Naive B cell (primary cell): ENCODE measurements at places on chromosomes 5 and 9. TPM values are rescaled to one million over a fixed set of nuclear protein-coding genes. Genes with fewer than 3 reads are reported as not detected.

GRCh38 chr9:20351715-20352114, 270.6 kb downstream of the MLLT3 start:
- no peak for DNase-seq

DNA sequence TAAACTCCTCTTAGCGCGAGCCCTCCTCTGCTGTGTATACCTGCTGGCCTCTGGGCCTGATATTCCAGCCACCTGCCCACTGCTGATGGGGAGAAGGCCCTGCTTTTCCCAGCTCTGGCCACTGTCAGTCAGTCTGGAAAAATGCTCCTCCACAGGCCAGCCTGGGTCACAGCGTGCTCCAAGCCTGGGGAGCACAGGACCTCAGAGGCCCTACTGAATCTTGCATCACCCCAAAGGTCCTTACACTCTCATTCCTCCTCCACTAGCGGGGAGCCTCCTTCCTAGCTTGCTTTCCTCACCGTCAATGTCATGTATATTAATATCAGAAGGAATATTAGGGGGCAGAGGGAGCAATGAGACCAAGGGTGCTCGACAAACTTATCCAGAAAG, 73.7 kb downstream of the SHB start:
- no peak for DNase-seq

DNA sequence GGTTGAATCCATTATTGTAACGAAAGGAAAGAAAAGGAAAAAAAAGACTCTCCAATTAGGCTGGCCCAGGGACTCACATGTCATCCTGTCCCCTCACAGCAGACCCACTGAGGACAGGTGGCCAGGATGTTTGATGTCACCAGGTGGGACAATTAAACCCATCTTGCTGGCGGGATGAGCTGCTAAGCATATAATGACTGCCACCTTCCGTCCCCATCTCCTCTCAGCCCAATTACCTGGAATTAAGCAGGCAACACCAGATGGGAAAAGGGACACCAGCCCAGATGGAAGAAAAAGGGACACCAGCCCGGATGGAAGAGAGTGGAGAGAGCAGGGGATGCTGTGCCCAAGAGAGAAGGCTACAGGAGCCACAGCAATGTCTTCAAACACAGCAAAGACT, 116.6 kb upstream of the SARDH start:
- DNase-seq: no peak

GRCh38 chr5:138372225-138372624, 19.7 kb downstream of the KDM3B start:
- no peak for DNase-seq

GRCh38 chr5:153659039-153659736, 168.7 kb downstream of the GRIA1 start:
- DNase-seq: no peak

GRCh38 chr9:127034691-127035090, 87.7 kb downstream of the ANGPTL2 start:
- no peak for DNase-seq

GRCh38 chr9:130448035-130448624, 3.4 kb downstream of the ASS1 start:
- no peak for DNase-seq

- no peak for DNase-seq
Measured at GRCh38 chr9:127455324-127455992, 4.1 kb downstream of the LRSAM1 start.

DNA sequence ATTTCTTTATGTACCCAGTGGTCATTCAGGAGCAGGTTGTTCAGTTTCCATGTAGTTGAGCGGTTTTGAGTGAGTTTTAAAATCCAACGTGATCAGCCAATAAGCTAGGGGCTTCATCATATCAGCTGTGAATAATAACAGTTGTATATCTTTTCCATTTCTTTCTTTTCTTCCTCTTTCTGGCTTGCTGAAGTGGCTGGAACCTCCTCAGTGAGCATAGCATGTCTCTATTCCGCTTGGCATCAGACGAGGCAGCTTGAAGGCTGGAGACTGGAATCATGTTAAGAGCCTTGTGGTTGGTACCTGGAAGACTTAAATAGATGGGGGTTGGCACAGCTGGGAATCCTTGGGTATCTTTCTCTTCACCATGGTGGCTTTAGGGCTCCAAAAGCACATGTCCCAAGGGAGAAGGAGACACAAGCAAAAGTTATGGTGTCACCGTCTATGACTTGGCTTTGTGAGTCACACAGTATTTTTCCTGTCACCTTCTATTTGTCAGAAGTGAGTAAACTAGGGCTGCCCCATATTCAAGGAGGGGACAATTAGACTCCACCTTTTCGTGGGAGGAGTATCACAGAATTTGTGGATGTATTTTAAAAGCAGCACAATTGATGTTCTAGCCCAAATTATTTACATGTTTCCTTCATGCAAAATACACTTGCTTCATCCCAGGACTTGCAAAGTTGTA, 38.0 kb upstream of the RETREG1 start:
- DNase-seq: no peak

GRCh38 chr5:91245871-91246270, 137.2 kb downstream of the ARRDC3 start:
- no peak for DNase-seq

GRCh38 chr5:171299228-171299627, 9.8 kb upstream of the TLX3 start:
- no peak for DNase-seq

DNA sequence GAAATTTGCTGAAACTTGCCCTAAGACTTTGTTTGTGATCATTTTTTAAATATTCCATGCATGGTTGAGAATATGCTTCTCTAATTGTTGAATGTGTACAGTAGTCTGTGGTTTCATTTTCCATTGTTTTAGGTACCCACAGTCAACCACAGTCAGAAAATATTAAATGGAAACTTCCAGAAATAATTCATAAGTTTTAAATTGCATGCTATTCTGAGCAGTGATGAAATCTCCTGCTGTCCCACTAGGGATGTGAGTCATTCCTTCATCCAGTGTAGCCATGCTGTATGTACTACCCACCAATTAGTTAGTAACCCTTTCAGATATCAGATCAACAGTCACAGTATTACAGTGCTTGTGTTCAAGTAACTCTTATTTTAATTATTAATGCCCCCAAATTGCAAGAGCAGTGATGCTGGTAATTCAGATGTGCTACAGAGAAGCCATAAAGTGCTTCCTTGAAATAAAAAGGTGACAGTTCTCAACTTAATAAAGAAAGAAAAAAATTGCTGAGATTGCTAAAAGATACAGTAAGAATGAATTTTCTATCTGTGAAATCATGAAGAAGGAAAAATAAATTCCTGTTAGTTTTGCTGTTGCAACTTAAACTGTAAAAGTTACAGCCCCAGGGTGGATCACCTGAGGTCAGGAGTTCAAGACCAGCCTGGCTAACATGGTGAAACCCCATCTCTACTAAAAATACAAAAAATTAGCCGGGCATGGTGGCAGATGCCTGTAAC, 79.9 kb upstream of the FBXL17 start:
- DNase-seq: no peak

Gene C9orf50
- not detected for polyA plus RNA-seq

Gene ARHGEF37
- polyA plus RNA-seq: 0.95 TPM

Gene FNBP1
- 126 TPM for polyA plus RNA-seq

Gene GPX3
- 1.4 TPM for polyA plus RNA-seq

Gene ENTPD2
- not detected for polyA plus RNA-seq

Gene CCDC183
- polyA plus RNA-seq: not detected
